ENCODE measurements at places on chromosomes 12 and 14. TPM values are rescaled to one million over a fixed set of nuclear protein-coding genes. Genes with fewer than 3 reads are reported as not detected.

GRCh38 chr12:72018036-72018435 lies 79.4 kb downstream of the TPH2 start:
- no peaks in the 10 kb centered on the region for H3K36me3 ChIP-seq
- no peak overlapping the region for H3K4me3 ChIP-seq
- H3K4me1 ChIP-seq: peaks cover 10% of the 10 kb centered on the region
- no peaks in the 10 kb centered on the region for H3K27me3 ChIP-seq

DNA sequence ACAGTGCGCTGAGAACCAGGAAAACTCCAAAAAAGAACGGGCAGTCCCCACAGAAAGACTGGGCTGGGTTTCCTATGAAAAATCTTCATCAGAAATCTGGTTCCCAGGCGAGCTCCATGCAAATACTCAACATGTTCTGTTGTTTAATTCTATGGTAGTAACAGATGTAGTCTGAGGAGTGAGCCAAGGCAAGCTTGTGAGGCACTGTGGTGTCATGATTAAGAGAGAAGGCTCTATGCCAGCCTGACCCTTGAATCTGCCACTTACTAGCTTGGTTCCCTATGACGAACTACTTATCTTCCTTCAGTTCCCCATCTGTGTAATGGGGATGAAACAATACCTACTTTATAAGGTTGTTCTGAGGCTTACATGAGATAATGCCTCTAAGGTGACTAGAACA lies 10.7 kb downstream of the POMT2 start:
- DNase-seq: no peak
- no peaks in the 10 kb centered on the region for H3K27me3 ChIP-seq
- H3K4me1 ChIP-seq: peaks cover 4% of the 10 kb centered on the region
- H3K4me3 ChIP-seq: no peak overlapping the region
- no peak overlapping the region for H3K27ac ChIP-seq
- H3K36me3 ChIP-seq: no peaks in the 10 kb centered on the region

NANOG gene
- not detected for total RNA-seq

SMCO2 gene
- total RNA-seq: not detected

All from A673 (cell line).